ENCODE measurements at places on chromosomes 6 and 20. TPM values are rescaled to one million over a fixed set of nuclear protein-coding genes. Genes with fewer than 3 reads are reported as not detected.

FBXO9 gene
- total RNA-seq, result 35.7 TPM

HUS1B gene
- total RNA-seq, result 0.77 TPM

KCNK15 gene
- 4.1 TPM for total RNA-seq

- no peak for DNase-seq
Observed at GRCh38 chr6:102300350-102300749, 906.8 kb downstream of the GRIK2 start.

DNA sequence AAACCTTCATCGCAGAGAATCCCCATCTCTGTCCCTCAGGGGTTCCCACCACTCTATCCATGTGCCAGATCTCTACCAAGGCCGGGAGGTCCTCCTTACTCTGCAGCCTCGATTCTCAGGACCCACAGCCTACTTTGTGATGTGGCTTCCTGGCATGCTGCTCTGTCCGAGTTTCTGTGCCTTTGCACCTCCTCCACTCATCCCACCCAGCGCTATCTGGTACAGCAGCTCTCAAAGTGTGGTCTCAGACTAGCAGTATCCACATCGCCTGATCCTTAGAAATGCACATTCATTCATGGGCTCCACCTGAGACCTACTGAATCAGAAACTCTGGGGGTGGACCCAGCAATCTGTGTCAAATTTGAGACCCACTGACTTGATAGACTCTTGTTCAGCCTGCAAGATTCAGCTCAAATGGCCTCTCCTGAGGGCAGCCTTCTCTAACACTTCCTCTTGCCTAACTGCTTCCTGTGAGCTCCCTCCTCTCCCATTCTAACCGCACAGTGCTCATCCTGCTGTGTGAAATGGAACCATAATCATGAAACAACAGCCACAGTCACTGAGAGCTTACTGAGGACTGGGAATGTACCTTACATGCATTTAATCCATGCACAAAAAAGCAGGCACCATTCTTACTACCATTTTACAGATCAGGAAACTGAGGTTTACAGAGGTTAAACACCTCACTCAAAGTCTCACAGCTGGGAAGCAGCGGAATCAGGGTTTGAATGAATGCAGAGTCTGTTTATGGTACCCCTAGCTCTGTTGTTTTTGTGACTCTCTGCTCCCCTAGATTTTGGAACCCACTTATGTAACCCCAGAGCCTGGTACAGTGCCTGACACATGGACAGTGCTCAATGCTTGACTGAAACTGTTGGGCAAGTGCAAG, 69.4 kb downstream of the JPH2 start:
- DNase-seq, result no peak

DNA sequence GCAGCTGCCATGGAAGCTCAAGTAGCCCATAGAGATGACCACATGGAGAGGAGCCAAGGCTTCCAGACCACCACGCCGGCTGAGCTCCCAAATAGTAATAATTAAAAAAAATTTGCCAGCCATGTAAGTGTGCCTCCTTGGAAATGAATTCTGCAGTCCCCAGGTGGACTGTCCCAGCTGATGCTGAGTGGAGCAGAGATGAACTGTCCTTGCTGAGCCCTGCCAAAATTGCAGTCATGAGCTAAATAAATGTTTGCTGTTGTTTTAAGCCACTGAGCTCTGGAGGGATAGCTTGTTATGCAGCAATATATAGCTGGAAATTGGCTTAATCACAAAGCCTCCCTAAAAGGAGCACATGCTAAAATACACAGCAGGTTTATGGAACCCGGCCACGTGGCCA, 55.6 kb upstream of the SNRPB2 start:
- no peak for DNase-seq

DNA sequence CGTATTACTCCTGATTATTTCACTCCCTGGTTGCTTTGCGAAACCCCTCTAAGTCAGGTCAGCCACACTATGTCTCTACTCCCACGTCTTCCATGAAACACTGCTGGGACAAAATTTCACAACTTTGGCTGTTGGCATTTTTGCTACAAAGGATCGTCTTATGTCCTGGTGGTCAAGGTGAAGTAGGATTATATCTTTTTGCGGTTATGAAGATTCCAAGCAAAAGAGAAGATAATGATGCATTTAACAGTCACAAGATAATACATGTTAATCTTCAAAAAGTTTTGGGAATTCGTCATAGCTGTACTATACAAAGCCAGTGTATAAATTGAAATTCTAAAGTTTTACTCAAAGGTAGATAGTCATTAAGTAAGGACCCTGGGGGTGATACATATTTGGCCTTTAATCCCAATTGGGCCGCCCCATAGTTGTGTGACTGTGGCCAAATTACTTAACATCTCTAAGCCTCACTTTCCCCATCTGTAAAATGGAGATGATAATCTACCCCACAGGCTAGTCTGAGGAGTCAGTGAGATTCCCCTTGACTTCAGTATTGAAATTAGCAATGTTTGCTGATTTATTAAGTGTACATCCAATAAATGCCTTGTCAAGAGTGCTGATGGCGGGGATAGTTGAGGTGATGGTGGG, 212.1 kb downstream of the ARID1B start:
- DNase-seq, result no peak

SLC24A3 gene
- 1.8 TPM for total RNA-seq

DNA sequence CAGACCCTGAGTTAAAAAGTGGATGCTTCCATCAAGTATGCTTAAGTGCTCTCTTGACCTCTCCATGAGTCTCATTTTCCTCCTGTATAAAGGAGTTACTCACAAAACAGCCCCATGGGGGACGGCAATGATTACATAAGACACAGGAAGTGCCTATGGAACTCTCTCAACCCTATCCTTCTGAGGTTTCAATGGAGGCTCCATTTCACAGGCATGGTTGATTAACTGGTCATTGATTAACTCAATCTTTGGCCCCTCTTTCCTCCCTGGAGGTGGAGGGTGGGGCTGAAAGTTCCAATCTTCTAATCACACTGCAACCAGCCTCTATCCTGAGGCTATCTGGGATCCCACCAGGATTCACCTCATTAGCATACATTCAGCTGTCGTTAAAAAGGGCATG, 29.3 kb downstream of the CST8 start:
- DNase-seq, result no peak

DNA sequence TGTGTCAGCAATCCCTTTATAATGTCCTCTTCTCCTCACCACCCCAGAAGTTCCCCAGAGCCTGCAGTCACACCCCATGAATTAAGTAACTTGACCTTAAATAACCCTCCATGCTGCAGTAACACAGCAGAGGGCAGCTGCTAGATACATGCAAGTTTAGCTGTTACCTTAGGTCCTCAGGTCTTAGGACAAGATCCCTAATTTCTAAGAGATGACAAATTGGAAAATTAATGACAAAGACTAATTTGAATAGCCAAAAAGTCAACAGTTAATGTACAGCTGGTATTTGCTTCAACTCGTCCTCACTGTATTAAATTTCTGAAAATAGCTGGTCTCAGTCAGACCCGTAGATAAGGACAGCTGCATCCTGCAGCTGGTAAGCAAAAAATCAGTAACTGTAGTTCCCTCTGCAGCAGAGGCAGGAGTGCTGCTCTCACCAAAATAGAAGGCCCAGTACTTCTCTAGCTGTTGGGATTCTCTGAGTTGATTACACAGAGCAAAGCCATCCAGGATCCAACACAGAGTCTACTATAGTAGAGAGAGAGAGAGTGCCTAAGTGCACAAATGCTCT, 62.4 kb downstream of the TNFRSF21 start:
- DNase-seq, result no peak

DNA sequence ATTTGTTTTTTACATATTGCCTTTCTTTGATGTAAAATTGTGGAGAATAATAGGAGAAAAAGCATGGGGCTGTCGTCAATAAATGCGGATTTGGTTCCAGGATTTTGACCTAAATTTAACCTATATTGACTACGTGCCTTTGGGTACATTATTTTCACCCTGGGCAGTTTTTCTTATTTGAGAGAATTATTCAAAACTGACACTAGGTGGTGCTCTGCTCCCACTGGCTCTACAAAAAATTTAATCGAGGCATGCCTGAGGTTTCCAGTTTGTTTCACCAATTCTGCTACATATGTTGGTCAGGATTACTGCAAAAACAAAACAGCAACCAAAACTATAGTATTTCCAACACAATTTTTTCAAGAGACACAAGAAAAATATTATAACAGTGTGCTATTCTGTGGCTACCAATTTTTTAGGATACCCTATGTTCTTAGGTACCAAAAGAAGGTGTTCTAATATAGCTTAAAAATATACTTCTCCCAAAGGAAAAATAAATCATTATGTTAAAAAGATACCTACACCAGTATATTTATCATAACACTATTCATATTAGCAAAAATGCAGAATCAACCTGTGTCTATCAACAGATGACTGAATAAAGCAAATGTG, 48.6 kb upstream of the FABP7 start:
- peak; percentile 67 for DNase-seq

BTBD3 gene
- total RNA-seq, result 47.4 TPM

TSBP1 gene
- not detected for total RNA-seq

GRCh38 chr6:110873981-110874879, at the start of gene AMD1:
AMD1 (plus strand) TSS chr6:110874785; CDS start chr6:110875106, 321 bp downstream.
- peak; percentile 98 for DNase-seq

DNA sequence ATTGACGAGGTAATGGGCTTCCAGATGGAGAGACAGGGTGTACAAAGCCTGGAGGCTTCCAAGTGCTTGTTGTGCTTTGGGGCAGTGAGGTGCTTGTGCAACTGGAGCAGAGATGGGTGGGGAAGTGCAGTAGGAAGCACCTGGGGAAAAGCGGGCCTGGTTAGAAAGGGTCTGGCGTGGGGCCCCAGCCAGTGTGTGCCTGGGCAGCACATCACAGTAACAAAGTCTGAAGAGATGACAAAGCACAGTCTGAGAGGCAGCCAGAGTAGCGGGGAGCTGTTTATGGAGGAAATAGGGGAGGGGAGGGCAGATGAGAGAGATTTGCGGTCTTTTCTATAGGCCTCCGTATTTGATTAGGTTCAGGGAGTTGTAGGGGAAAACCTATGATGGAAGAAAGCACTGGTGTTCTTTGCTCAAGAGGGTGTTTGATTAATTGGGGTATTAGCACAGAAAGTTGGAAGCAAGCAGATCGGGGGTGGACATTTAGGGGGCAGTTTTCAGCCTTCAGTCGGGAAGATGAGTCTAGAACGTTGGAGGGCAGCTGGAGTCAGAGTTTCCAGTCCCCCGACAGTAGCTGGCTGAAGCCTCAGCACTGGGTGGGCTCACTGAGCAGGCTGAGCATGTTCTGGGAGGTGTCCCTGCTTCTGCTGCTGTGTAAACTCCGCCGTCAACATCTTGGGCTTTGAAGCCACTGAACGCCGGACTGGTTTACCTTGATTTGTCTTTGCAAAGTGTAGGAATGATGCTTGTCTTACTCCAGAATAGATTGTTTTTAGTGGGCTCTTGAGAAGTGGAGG, 15.5 kb upstream of the MROH8 start:
- DNase-seq, result no peak

GRCh38 chr6:29763491-29764289, 40.5 kb downstream of the HLA-F start:
- DNase-seq, result peak; percentile 58

- DNase-seq, result peak; percentile 13
Observed at GRCh38 chr6:110331816-110332215, 26.3 kb downstream of the METTL24 start.

DNA sequence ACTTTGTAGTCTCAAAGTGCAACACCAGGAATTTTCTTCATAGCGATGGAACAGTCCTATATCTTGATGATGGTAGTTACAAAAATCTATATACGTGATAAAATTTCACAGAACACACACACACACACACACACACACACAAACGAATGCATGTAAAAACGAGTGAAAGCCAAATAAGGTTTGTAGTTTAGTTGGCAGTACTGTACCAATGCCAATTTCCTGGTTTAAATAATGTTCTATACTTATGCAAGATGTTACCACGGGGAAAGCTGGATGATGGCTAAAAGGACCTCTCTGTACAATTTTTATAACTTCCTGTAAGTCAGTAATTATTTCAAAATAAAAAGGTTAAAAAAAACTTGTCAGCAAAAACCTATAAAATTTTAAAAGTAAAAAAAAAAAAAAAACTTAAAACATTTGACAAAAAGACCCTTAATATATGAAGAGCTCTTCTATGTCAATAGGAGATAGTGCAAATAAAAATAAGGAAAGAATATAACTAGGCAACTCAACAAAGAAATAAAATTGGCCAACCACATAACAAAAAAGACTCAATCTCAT, 37.6 kb downstream of the PDSS2 start:
- DNase-seq, result no peak

GPR6 gene
- not detected for total RNA-seq

C20orf144 gene
- under 0.01 TPM for total RNA-seq

DUSP22 gene
- 13.7 TPM for total RNA-seq

DNA sequence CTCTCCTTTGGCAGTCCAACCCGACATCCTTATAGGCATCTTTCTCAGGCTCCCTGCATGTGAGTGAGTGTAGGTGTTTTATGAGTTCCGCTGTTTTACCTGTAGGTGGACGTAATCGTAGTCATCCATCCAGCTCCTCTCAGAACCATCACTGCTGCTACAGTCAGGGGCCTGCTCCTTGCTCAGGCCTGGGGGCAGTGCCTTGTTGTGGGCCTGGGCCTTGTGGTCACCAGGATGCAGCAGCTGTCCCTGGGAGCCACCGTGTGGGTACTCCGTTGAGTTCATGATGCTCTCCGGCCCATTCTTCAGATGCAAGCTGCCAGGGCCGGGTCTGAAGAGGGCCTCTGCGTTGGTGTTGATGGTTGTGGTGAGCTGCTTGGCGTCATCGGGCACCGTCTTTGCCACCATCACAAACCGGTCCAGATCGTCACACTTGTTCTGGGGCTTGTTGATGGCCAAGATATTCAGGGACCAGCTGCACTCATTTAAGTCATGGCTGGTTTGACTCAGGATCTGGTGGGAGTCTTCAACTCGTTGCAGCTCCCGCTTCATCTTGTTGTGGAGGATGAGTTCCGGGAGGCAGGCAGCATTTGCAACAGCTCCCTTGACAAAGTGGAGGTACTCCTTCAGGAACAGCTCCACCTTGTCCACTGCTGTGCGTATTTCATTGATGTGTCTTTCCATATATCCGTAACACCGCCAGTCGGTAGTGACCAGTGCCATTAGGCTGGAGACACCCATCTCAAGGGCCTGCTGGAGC, 42.4 kb downstream of the NEDD9 start:
- DNase-seq, result no peak

DNA sequence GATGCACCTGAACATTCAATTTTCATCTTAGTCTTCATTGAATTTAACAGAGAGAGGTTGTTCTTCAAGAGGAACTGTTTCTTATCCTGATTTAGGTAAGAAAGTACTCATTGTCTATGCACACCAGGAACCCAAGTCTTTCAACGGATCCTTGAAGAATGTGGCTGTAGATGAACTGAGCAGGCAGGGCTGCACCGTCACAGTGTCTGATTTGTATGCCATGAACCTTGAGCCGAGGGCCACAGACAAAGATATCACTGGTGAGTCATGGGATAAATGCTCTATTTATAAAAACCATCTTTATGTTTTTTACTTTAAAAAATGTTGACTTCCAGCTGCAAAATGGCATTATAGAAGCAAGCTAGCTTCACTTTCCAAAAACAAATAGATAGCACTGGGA, 10.2 kb downstream of the NQO2 start:
- no peak for DNase-seq

MLN gene
- not detected for total RNA-seq

- DNase-seq, result no peak
Observed at GRCh38 chr20:38776363-38776762, 28.1 kb downstream of the ACTR5 start.

GRCh38 chr20:51387125-51387875, 155.2 kb downstream of the NFATC2 start:
- DNase-seq, result no peak

Data from fibroblast of lung (primary cell).